Stimulated activated CD4-positive, alpha-beta T cell treated with anti-CD3 and anti-CD28 coated beads, TNF-alpha, amount 100 ng/mL, for 4 hours (primary cell): ENCODE measurements at places on chromosomes 1 and 21.

- no peak for DNase-seq
Measured at GRCh38 chr1:110176299-110176956, 26.1 kb downstream of the SLC6A17 start.

GRCh38 chr1:159996653-159997052 is 35.1 kb downstream of the PIGM start:
- DNase-seq: no peak

- DNase-seq: no peak
Measured at GRCh38 chr1:201593200-201593921, 54.4 kb downstream of the NAV1 start.

DNA sequence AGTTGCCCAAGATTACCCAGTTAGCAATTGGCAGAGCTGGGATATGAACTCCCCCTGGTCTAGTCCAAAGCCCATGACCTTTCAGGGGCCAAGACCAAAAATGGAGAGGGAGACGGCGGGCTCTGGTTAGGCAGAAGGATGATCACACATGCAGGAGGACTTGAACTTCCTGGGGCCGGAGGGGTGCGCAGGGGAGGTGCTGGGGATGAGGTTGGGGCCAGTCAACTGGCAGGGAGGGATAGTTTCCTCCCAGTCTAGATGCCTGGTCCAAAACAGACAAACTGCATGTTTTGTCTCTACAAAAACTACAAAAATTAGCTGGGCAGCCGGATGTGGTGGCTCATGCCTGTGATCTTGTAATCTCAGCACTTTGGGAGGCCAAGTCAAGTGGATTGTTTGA is 78.1 kb downstream of the NKAIN1 start:
- DNase-seq: no peak

DNA sequence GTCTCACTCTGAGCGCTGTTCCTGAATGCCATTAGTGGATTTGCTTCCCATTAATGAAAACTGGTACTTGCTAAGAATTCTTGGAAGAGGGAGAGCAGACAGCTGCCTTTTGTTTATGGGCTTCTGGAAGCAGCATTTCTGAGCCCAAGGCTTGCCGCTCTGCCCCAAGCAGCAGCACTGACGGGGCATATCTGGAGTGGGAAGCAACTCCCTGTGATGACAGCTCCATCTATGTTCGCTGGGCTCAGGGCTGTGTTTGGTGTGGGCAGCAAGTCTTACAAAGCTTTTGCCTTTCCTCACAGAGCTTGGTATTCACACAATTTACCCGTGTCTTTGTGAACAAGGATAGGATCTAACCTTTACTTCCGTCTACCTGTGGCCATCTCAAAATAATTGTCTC is 72.2 kb downstream of the DDX20 start:
- DNase-seq: no peak

- no peak for DNase-seq
Measured at GRCh38 chr1:230147253-230148125, 80.5 kb downstream of the GALNT2 start.

DNA sequence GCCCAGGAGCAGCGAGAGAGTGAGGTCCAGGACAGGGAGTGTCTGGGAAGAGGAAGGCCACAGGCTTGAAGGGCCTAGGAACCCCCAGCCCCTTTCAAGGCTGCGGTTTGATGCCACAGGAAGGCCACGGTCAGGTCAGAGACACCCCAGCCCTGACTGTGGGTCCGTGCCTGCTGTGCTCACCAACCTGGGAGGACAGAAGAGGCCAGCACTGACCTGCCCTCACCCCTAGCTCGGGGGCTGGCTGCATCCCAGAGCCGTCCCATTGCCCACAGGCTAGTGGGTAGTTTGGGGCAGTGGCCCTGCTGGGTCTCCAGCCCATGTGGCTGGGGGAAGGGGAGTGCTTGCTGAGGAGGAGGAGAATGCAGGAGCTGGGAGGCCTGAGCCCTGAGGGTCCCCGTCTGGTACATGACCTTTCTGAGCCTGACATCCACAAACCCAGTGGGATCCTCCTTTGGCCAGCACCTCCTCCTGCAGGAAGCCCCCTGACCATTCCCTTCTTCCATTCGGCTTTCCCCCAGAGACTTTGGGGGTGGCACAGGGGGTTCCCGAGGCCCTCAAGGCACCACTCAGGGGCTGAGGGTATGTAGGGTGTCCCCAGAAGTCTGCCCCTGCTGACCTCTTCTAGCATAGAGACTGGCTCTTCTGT is 54.3 kb downstream of the WNT9A start:
- DNase-seq: no peak

GRCh38 chr1:234722904-234723720 is 113.1 kb upstream of the IRF2BP2 start:
- DNase-seq: peak; percentile 59

- no peak for DNase-seq
Measured at GRCh38 chr1:14507262-14507661, 91.2 kb upstream of the KAZN start.

DNA sequence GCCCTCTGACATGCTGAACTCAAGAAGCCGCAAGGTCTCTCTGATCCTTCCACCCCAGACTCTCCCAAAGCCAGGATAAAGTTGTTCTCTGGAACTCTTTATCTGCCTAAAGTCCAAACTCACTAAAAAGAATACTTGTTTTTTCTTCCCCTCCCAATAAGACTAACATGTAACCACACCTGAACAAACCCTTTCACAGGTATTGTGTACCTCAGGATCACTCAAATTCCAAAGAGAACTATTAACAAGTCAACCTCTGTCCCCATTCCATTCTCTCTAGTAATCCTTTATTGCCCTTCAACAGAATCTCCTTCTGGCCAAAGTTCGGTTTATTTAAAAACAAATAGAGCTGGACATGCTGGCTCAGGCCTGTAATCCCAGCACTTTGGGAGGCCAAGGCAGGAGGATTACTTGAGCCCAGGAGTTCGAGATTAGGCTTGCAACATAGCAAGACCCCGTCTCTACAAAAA is 4.1 kb upstream of the TOE1 start:
- DNase-seq: no peak

- DNase-seq: no peak
Measured at GRCh38 chr1:93021539-93022134, 57.4 kb upstream of the MTF2 start.

DNA sequence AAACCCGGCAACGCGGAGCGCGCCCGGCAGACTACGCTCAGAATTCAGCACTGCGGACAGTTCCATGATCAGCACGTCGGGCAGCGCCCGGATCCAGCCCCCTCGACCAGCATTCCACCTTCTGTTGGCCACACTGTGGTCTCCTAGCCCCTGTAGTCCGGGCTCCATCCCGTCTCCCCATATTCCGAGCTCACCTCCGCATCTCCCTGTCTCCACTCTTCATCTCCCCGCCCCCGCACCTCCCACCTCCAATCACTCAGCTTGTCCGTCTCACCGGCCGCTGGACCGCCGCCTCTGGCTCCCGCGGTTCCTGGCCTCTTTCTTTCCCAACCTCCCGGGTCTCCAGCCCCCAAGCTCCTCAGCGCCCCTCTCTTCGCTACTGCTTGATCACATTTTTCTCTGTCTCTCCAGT is 500 bp downstream of the EPHA10 start:
- DNase-seq: no peak

DNA sequence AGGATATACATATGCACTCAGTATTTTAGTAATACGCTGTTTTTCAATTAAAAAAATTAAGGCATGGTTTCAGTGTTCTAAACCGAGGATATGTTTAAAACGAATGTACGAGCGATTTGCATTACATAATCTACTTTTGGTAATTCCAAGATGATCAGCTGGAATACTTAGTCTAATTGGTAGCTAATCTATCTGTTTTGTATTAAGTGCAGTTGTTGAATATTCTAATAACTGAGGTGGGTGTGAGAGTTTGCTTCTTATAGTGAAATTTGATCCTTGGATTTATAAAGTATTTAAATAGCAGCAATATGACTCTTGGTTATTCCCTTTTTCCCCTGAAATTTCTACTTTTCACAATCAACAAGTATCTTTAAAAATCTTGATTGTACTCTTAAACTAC is 1.3 kb downstream of the RNF2 start:
- DNase-seq: no peak

GRCh38 chr1:247531937-247532336 is 4.3 kb downstream of the OR2C3 start:
- no peak for DNase-seq

DNA sequence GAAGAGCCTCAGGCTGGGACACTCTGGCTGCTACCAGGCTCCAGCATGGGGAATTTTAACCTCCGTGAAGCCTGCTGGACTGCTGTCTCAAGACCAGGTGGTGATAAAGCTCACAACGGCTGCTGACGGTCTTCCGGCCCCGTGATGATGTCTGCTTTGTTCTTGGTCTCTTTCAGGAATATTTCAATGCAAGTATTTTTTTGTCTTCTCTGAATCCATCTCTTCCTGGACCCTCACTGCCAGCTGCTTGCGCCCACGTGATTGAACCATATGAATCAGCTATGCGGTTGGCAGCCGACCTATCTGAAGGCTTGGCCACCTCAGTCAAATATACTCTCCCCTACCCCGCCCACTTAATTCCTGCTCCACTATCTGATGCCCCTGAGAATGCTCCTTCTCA is 14.6 kb upstream of the SLC6A17 start:
- no peak for DNase-seq

- no peak for DNase-seq
Measured at GRCh38 chr1:24111262-24111995, 506 bp downstream of the MYOM3 start.

DNA sequence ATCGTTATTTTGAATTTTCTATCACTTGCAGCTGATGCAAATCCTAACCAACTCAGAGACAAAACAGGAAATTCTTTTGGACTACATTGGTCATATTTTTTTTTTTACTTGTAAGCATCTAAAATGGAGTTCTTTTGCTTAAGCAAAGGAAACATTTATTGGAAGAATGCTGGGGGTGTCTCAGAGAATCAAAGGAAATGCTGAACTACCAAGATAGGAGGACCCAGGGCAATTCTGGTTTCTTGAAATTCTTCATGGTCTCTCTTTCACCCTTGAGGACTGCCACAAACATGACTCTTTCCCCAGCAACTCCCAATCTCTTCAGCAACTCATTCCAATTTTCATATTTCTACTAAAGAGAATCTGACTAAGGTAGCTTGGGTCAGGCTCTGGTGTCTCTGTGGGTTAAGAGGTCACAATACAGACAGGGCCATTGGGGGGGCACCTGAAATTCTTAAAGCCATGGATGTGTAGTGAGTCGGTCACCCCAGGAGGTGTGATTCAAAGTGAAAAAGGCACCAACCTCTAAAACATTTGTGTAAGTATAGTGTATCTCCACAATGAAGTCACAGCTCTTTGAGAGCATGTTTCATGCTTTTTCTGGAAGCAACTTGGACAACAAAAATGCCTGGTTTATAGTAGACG is 171.1 kb upstream of the FGGY start:
- no peak for DNase-seq

GRCh38 chr1:226304291-226304955 is 4.5 kb downstream of the LIN9 start:
- DNase-seq: no peak

DNA sequence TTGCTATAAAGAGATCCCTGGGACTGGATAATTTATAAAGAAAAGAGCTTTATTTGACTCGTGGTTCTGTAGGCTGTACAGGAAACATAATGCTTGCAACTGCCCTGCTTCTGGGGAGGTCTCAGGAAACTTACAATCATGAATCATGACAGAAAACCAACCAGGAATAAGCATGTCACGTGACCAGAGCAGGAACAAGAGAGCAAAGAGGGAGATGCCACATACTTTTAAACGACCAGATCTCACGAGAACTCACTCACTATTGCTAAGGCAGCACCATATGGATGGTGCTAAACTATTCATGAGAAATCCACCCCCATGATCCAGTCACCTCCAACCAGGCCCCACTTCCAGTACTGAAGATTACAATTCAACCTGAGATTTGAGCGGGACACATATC is 49.8 kb upstream of the RCC1 start:
- DNase-seq: no peak

GRCh38 chr1:3466366-3467075 is 12.1 kb downstream of the ARHGEF16 start:
- DNase-seq: no peak

DNA sequence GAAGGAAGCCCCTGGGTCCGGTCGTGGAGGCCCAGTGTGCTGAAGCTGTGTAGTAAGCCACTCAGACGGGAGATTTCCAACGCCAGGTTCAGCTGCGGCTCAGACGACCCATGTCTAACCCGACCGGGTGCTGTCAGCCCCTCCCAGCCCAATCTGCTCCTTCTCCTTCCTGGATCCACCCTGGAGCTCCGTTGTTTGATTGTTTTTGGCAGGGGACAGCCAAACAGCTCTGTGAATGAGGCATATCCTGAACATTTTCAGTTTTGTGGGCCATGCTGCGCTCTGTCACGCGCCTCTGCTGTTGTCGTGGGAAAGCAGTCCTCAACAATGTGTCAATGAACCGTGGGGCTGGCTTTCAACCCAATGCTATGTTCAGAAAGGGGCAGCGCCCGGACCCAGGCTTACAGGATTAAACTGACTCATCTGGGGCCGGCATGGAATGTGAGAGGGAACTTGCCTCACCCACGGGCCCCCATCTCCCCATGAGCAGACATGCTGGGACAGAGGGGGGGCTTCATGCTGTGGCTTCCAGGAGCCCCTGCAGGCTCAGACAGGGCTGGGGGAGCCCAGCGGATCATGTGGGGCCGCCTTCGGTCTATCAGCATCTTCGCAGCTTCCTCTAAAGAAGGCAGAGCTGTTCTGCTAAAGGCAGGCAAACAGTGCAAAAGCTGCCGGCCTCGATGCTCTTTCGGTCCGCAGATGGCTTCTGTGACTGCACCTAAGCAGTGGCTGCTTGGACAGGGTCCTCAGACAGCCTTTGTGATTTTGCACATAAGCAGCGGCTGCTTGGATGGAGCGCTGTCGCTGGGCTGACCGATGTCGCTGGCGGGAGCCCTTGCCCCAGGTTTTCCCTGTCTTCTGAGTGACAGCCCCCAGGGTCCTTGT is 101.7 kb downstream of the RIPK4 start:
- DNase-seq: no peak

GRCh38 chr1:162629077-162629627 is 3.1 kb upstream of the DDR2 start:
- DNase-seq: no peak

GRCh38 chr1:3899754-3900149 is 320 bp downstream of the C1orf174 start:
- no peak for DNase-seq

DNA sequence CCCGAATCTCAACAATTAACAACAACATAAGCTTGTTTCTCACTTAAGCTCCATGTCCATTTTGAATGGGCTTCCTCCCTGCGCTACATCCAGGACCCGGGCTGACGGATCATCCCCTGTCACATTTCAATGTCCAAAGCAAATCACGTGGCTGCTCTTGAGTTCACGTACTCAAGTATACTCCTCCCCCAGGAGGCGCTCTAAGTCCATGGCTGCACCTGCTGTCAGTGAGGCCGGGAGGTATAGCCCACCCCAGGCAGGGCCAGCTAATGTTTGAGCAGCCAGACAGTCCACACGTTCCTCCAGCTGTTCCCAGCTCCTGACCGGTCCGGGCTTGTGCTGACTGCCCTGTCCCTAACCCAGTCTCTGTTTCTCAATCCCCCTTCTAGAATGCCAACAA is 220.8 kb downstream of the SLC35F3 start:
- no peak for DNase-seq

GRCh38 chr1:88104236-88104635 is 579.8 kb upstream of the PKN2 start:
- DNase-seq: no peak

GRCh38 chr1:7938070-7938469 is 2.6 kb downstream of the TNFRSF9 start:
- no peak for DNase-seq

- DNase-seq: no peak
Measured at GRCh38 chr1:35555601-35556477, 1.4 kb downstream of the KIAA0319L start.
